Right lobe of liver (tissue), 6 donors: ENCODE measurements at places on chromosomes 2 and 18.
A peak's percentile ranks its signal among the peaks of the same experiment; 100 is the strongest.

DNA sequence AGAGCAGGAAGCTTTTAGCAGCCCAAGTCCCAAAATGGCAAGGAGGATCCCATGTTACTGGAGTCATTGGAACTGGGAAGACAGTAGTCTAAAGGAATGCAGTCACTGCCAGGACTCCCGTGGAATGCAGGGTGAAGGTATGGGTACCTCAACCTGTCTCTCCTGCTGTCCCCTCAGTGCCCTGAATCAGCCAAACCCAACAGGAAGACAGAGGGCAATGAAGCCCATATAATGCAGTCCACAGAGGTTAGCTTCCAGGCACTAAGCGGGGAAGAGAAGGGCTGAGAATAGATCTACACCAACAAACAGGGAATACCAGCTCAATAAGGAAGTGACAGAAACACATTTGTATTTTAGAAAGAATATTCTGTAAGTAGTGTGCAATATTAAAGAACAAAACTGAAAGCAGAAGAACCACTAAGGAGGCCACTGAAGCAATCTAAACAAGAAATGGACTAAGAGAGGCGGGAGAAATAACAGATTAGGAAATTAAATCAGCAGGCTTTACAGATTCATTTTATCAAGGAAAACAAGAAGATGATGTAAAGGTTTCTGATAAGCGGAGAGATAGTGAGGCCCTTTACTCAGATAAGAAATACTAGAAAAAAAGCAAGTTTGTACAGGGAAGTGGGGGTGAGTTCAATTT is 8.3 kb downstream of the NEMP2 start:
- no peak for DNase-seq

- DNase-seq, result no peak
Measured at GRCh38 chr2:105887256-105887655, 142.5 kb downstream of the NCK2 start.

- no peak for DNase-seq
Measured at GRCh38 chr2:189091253-189091652, 88.3 kb downstream of the COL5A2 start.

DNA sequence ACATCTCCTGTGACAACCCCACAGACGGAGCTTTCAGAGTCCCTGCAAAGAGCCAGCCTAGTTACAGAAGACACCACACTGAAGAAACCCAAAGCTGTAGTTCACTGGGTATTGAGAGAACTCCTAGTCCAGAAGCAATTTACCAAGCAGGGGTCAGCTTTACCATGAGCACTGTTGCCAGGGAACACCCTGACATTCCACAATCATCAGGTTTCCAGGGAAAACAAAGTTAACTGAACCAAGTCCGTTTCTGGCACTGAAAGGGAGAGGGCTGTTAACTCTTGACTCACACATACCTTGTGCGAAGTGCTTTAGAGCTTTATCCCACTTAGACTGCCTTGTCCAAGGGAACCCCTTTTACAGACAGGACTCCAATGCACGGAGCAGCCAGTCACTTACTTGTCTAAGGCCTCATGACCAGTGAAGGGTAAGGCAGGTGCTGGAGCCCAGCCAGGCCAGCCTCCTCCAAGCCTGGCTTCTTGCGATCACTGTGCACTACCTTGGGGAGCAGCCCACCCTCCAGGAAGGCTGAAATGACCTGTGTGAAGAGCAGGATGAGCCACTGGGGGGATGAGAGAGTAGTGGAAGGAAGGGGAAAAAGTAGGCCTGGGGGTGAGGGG is 53.9 kb downstream of the REEP1 start:
- no peak for DNase-seq

- DNase-seq, result no peak
Measured at GRCh38 chr2:85309699-85310321, 18.0 kb downstream of the TGOLN2 start.

DNA sequence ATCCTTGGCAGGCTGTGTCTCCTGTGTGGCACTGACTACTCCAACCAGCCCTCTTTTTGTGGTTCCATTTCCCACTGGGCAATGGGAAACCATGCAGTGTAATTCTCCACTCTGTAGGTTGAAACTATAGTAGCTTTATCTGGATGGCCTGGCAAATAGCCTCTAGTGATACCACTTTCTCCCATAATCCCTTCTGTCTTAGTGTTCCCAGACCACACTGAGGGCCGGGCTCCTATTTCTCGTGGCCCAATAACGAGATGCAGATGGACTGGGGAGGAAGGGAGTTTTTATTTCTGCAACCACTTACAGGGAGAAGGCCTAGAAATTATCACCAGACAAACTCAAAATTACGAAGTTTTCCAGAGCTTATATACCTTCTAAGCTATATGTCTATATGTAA is 24.7 kb downstream of the SKA1 start:
- no peak for DNase-seq

GRCh38 chr2:166246901-166247300 is 119.1 kb upstream of the SCN1A start:
- no peak for DNase-seq

- DNase-seq, result no peak
Measured at GRCh38 chr2:222842491-222843174, 18.2 kb upstream of the ACSL3 start.

GRCh38 chr18:24009651-24010333 is 4.8 kb upstream of the TTC39C start:
- no peak for DNase-seq

- DNase-seq, result peak; percentile 55
Measured at GRCh38 chr2:127623388-127624319, 22.3 kb upstream of the GPR17 start.
